Stimulated activated CD4-positive, alpha-beta T cell treated with anti-CD3 and anti-CD28 coated beads, Interleukin-15, amount 100 ng/mL, for 1 hour (primary cell): ENCODE measurements at places on chromosomes 7 and 10.

GRCh38 chr10:3830946-3831345 is 45.9 kb upstream of the KLF6 start:
- DNase-seq, result no peak

DNA sequence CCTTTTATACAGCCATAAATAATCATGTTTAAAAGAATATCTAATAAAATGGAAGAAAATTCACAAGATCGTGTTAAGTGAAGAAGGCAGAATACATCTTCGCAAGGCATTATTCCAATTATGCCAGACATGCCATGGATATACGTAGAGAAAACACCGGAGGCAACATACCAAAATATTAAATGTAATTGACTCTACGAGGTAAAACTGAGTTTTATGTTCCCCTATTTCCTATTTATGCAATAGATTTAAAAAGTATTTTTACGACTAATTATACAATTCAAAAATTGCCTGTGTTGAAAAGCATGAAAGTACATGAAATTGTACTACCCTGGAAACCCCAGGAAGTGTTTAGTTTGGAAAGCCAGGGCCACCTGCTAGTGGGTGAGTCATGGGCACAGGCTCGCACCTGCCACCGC is 936 bp upstream of the REPIN1 start:
- no peak for DNase-seq

GRCh38 chr10:6748029-6748428 is 168.0 kb upstream of the PRKCQ start:
- no peak for DNase-seq

GRCh38 chr10:72093450-72093849 is 5.1 kb upstream of the SPOCK2 start:
- no peak for DNase-seq

DNA sequence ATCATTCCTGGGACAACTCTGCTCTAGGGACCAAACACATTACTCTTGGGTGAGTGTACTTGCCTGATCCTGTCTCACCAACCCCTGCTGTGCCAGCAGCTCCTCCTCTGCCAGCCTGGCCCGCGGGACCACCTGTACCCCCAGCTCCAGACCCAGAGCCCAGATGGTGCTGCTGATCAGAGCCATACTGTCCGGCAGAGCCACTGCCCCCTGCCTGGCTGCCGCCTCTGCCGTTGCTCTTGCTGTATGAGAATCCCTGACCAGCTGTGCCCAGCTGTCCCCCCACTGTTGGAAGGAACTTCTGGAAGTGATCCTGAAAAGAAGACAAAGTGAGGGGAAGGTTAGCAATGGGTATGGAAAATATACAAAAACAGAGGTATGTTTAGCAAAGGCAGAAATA is 6.9 kb downstream of the MYOZ1 start:
- DNase-seq, result no peak

DNA sequence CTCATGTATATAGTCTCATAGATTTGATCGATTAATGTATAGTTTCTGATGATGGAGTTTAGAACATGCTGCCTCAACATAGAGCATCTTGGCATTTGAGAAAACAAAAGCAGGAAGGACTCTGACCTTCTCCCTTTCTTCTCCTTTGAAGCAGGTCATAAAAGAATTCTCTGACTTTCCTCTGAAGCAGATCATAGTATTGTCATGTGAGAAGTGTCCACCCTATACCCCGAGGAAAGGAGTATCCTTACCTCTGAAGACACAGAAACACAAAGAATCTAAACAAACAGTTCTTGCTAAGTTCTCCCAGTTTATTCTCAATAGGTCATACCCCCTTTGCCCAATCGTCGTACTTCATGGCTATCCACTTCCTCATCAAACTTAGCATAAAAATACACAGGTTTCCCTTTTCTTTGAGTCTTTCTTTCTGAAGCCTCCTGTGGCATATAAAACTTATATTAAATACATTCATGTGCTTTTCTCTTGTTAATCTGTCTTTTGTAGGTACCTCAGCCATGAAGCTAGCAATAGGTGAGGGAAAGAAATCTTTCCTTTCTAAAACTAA is 194.9 kb downstream of the REEP3 start:
- no peak for DNase-seq

- no peak for DNase-seq
These were observed 258.8 kb downstream of the THSD7A start for GRCh38 chr7:11573128-11573750.
